Mucosa of descending colon (tissue), 3 donors: ENCODE measurements at places on chromosomes 16 and 17. TPM values are rescaled to one million over a fixed set of nuclear protein-coding genes. Genes with fewer than 3 reads are reported as not detected.

GRCh38 chr16:21028728-21029127, 121.9 kb downstream of the DNAH3 start:
- DNase-seq, result no peak

GRCh38 chr17:78353834-78354233, 6.0 kb downstream of the SOCS3 start:
- DNase-seq, result no peak

- no peak for DNase-seq
Measured at GRCh38 chr16:51880776-51881175, 666.2 kb downstream of the TOX3 start.

GRCh38 chr17:8386841-8387240, 3.8 kb upstream of the RPL26 start:
- no peak for DNase-seq

GRCh38 chr16:70523076-70523742, at the start of gene COG4:
Gene COG4, minus strand, starts transcription at chr16:70523554. Its CDS starts 11 bp downstream, at chr16:70523543.
- DNase-seq, result peak; percentile 92

DNA sequence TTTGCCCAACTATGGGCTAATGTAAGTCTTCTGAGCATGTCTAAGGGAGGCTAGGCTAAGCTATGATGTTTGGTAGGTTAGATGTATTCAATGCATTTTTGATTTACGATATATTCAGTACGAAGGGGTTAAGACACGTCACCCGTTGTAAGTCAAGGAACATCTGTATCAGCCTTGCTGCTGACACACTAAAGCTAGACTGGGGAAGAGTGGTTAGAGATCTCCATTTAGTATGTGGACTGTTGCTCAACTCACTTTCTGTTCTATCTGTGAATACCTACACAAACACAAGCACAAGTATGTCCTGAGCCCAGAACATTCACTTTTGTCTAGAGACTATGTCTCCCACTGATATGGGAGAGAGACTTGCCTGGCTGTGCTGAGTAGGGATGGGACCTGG, 71.5 kb downstream of the VMP1 start:
- no peak for DNase-seq

ENO3 gene
- 8.6 TPM for total RNA-seq

GRCh38 chr16:64269756-64270155, 852.1 kb downstream of the CDH11 start:
- DNase-seq, result no peak

DNA sequence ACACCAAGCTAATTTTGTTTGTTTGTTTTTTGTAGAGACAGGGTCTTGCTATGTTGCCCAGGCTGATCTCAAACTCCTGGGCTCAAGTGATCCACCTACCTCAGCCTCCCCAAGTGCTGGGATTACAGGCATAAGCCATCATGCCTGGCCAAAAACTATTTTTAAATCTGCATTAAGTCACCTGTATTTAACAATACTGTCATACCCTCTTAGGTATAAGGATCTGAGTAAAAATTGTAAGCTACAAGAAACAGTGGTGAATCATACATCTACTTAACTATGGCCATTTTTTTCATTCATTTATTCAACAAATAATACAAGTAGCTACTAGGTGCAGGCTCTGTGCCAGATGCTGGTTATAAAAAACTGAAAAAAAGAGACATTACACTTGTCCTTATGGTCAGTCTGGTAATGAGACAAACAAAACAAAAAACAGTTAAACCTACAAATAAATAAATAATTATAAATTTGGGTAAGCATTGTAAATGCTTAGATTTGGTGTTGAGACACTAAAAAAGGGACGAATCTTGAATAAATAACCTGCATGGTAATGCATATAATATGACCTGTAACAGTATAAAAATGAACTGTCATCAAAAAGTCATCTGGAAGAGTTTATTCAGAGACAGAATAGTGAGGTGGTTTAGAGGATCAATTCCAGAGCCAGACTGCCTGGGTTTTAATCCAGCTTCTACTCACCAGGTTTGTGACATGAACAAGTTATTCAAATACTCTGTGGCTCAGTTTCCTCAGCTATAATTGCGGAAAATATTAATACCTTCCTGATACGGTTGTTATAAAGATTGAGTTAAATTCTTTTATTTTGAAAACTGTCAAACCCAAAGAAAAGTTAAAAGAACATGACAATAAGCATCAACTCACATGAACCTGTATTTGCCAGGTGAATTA, 26.8 kb downstream of the BRIP1 start:
- DNase-seq, result no peak

DNA sequence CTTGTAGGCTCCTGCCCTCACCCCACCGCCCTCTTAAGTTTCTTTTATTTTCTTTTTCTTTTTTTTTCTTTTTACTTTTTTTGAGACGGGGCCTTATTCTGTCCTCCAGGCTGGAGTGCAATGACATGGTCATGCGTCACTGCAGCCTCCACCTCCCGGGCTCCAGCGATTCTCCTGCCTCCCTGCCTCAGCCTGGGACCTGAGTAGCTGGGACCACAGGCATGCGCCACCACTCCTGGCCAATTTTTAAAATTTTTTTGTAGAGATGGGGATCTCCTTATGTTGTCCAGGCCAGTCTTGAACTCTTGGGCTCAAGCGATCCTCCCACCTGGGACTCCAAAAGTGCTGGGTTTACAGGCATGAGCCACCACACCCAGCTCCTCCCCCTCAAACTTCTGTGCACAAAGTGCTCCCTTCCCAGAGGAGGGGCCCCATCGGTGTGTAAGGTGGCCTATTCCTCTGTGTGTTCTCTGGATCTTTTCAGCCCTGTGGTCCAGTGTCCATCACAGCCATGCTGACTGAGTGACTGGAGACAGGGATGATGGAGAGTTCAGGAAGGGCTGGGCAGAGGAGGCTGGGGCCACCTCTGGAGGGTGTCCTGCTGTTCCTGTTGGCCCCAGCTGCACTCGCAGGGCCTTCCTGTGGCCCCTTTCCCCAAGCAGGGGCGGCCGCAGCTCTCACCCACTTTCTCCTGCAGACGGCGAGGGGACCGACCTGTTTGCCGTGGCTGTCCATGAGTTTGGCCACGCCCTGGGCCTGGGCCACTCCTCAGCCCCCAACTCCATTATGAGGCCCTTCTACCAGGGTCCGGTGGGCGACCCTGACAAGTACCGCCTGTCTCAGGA, 8.9 kb upstream of the IL32 start:
- DNase-seq, result no peak

DNA sequence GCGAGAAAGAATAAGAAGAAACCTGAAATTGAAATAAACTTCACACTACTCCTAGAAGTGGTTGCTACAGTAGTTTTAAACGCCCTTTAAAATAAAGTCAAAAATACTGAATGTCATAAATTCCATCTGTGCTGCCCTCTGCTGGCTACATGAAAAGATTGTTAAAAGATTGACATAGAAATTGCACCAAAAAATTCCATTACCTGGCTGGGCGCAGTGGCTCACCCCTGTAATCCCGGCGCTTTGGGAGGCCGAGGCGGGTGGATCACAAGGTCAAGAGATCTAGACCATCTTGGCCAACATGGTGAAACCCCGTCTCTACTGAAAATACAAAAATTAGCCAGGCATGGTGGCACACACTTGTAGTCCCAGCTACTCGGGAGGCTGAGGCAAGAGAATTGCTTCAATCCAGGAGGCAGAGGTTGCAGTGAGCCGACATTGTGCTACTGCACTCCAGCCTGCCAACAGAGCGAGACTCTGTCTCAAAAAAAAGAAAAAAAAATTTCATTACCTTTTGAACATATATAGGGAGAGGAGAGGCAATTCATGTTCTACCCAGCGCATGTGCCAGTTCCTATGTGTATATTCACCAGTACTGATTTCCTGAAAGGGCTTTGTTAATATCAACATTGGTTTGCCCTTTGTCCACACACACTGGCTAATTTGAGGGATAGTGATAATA, 36.5 kb downstream of the CYTH1 start:
- no peak for DNase-seq

HBQ1 gene
- not detected for total RNA-seq

- DNase-seq, result no peak
Measured at GRCh38 chr17:17348872-17349723, 45.9 kb downstream of the NT5M start.

DNA sequence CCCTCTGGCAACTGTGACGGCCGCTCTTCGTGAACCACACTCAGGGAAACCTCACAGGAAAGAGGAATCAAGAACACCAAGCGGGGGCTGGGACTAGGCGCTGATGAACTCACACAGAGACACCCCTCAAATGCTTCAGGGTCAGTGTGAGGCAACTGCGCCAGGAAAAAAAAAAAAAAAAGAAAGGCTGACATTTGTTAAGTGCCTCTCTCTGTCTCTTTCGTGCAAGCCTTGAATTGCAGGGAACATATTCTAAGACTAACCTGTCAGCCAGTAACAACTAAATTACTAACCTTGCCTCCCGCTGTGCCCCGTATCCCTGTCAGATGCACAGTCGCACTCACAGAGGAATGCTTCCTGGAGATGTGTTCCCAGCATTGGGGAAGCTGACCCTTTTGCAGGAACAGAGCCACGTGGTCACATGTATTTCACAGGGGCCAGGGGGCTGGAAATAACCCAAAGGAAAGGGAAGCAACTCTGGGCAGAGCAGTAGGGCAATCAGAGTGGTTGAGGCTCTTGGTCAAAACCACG, 247.8 kb downstream of the XYLT1 start:
- peak; percentile 9 for DNase-seq

HSD17B1 gene
- total RNA-seq, result 2.5 TPM

- peak; percentile 54 for DNase-seq
Measured at GRCh38 chr16:23516366-23517137, 6.3 kb upstream of the GGA2 start.

GRCh38 chr16:46748775-46749705, 896 bp upstream of the MYLK3 start:
- no peak for DNase-seq

- no peak for DNase-seq
Measured at GRCh38 chr16:55328611-55329569, 4.9 kb downstream of the IRX6 start.

DNA sequence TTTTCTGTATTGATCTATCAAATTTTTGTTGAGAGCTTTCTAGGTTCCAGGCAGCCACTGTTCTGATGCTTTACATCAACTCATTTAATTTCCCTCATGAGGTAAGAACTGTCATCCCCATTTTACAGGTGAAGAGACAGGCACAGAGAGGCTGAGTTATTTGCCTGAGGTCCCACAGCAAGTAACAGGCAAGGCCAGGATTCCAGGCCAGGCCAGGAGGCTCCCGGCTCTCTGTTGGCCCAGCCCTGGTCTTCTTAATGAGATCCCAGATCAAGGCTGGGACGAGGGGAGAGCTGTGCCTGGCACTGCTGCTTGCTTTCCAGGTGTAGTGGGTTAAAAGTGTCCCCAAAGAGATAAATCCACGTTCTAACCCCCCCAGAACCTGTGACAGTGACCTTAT, 22.4 kb upstream of the RMI2 start:
- DNase-seq, result no peak

OSBPL7 gene
- 38.2 TPM for total RNA-seq

ASPA gene
- total RNA-seq, result 3.7 TPM

DNA sequence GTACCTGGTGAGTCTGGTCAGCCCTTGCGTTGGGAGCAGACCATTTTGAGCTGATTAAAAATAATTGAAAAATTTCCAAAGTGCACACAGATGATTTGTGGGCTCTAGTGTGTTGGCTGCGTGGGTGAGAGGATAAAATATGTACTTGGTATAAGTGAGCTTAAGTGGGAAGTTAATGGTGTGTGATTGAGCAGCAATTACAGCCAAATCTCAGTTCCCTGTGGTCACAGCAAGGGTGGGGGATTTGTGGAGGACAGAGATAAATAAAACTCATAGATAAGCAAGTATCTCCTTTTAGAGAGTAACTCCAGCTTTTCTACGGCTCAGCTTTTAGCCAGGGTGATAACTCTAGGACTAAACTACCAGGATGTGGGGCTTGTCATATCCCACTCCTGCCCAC, 390.4 kb downstream of the UTP18 start:
- no peak for DNase-seq

GRCh38 chr16:5615868-5616642, 518.5 kb upstream of the EEF2KMT start:
- DNase-seq, result peak; percentile 73

- DNase-seq, result no peak
Measured at GRCh38 chr16:72036098-72036497, 18.2 kb upstream of the HP start.

- DNase-seq, result peak; percentile 95
Measured at GRCh38 chr16:4936991-4937781, at the start of gene PPL. Gene PPL, minus strand, starts transcription at chr16:4937148. Its CDS starts 103 bp downstream, at chr16:4937045.

- DNase-seq, result no peak
Measured at GRCh38 chr16:11205065-11205699, 50.8 kb downstream of the SOCS1 start.

UBE2O gene
- total RNA-seq, result 19.0 TPM

DNA sequence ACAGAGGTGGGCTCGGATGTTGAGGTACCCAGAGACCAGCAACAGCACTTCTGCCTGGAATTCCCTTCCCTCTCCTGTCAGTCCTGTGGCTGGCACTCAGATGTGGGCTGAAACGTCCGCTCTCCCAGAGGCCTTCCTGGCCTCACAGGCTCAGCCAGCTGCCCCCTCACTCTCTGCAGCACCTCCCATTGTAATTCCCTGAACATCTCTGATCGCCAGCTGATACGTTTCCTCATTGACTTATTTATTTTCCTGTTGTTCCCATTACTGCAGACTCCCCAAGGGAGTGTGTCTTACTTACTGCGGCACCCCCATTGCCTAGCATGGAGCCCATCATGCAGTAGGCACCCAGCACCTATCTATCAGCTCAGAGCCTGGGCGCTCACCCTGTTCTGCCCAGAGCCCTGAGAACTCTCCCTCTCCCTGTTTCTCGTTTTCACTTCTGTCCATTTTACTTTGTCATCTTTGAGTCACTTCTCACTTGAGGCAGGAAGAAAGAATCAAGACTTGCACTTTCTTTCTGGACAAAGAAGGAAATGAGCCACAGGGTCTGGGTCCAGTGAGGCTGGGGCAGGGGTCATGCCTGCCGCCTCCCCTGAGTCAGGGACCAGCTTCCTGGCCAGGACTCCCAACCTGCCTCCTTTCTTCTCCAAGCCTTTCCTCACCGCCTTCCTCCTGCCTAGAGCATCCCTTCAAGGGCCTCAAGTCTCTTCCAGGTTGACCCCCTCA, 10.2 kb downstream of the CDH5 start:
- no peak for DNase-seq

GRCh38 chr16:31395647-31396046, 2.5 kb downstream of the ITGAD start:
- DNase-seq, result no peak

DNA sequence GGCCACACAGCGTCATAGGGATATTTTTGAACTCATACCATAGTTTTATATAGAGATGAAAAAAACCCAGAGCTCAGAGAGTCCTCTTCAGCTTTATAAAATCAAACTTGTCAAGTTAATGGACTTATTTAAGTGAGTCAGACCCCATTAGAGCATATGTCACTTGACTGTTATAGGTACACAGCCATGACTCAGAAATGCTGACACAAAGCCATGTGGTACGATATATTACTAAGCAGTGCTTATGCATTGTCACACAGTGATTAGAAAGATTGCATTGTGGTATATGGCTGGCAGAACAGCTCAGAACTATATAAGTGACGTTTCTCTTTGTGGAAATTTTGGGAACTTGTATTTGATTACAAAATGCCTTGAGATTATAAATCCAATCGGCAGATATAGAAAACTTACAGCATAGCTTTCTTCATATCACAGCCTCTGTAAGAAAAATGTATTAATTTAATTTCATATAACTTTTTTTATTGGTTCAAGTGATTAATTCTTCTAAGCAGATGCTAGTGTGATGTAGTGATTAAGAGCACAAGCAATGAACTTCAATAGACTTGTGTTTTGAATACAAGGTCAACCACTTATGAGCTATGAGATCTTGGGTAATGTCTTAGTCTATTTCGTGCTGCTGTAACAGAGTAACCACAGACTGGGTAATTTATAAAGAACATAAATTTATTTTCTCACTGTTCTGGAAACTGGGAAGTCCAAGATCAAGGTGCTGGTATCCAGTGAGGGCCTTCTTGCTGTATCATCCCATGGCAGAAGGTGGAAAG, 25.8 kb upstream of the GINS3 start:
- no peak for DNase-seq

TSNAXIP1 gene
- total RNA-seq, result 0.41 TPM

PMP22 gene
- 54.2 TPM for total RNA-seq
